Mammary epithelial cell (primary cell): ENCODE measurements at places on chromosomes 2 and 18. TPM values are rescaled to one million over a fixed set of nuclear protein-coding genes. Genes with fewer than 3 reads are reported as not detected.

GRCh38 chr2:43031471-43032212 lies 194.8 kb downstream of the ZFP36L2 start:
- no peak for DNase-seq

DNA sequence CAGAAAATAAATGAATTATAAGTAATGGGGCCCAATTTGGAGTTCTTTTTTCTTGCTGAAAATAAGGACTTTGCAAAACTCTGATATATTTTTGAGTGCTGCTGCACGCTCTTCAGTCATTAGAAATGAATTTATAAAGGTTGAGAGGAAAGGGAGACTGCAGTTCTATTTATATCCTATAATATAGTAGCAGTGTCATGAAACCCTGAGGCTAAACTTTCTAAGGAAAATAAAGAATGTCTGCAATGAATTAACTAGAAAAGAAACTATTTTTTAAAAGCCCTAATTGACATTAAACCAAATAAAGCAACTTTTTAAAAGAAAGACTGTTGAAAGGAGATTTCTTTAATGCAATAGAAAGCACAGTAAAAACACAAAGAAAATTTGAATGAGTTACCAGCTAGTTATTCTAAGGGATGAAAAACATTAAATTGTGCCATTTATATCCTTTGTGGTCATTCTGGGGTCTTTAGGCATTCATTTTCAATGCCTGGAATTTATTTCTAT lies 1072.8 kb upstream of the TMEFF2 start:
- DNase-seq, result no peak

GRCh38 chr2:100882645-100883613 lies 63.0 kb downstream of the NPAS2 start:
- DNase-seq, result peak; percentile 91

Gene CIDEA
- 0.24 and 0.94 TPM in 2 replicates for total RNA-seq

DNA sequence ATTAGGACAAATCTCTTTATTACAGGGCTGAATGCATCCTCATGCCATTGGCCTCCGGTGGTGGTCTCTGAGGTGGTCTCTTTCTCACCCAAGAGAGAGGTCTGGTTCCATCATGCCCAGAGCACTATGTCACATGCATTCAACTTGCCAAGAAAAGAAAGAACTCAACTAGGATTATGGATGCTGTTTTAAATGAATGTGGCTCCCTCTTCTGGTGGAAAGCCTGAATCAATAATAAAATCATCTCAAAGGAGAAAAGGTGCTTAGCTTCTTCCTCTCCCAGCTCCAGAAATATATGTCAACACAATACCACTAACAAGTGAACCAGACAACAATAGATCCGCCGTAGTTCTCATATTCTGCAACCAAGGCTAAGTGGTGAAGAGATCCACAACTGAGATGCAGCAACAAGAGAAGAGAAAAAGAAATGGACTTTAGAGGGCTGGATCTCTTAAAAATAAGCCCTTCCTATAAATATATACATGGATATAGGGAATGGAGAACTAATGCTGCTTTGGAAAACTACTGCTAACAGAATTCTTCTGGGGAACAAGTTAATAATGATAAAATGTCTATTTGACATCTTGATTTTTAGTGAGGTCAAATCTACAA lies 396.8 kb downstream of the NCKAP5 start:
- DNase-seq, result peak; percentile 53

Gene CCDC93
- 23.5 TPM for total RNA-seq

Gene GPAT2
- 2.7 TPM for total RNA-seq

DNA sequence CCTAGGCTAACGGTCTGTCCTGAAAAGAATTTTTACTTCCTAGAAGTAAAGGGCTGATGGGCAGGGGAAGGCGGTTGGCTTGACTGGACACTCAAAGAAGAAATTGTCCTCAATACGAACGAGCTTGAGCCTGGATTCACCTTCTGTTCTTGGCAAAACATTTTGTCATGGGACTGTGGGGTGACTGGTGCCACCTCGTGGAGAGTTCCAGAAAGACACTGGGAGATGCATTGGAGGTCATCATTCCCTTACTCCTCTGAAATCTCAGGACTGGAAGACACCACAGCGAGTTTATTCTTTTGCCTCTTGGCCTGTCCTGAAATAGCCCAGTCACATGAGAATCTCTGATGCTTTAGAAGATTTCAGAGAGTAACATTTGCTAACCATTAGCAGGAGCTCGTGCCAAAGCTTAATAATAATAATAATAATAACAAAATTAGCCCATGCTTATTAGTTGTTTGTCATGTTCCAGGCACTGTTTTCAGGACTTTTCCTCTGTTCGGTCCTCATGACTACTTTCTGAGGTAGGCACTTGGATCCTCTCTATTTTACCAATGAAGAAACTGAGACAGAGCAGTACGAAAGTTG lies 44.5 kb downstream of the TMEM182 start:
- DNase-seq, result peak; percentile 58

DNA sequence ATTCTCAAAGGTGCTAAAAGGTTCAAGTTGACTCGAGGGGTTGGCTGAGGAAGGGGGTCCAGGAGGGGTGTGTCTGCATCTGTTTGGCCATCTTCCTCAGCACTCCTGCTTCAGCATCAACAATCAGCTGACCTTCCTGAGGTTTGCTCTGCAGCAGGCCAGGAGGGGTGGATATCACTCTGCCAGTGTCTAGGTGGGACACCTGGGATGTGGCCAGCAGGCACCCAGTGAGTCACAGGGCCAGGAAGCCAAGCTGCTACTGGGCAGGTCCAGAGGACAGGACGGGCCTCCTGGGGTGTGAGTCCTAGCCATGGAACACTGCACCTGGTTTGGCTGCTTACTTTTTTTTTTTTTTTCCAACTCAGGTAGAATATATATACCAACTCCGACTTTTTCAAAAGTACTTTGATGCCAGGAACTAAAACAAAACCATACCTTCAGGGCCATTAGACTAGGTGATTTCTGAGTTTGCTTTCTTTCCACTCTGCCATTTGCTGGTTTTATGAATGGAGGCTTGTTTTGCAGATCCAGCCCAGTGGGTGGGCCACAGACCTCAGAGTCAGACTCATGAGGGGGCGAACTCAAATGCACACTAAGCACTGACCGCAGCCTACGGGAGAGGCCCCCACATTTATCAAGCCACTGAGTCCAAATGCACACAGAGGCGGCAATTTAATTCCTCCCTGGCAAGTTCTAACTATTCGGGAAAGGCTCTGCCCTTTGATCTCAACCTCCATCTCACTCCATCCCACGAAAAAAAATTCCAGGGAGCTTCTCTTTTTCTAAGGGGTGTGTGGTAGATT lies 76.0 kb downstream of the UXS1 start:
- DNase-seq, result peak; percentile 47

Gene SOX11
- not detected for total RNA-seq

- DNase-seq, result no peak
Observed at GRCh38 chr18:36717422-36718110, 111.2 kb downstream of the TPGS2 start.

GRCh38 chr18:70165936-70166335 lies 39.6 kb downstream of the RTTN start:
- no peak for DNase-seq

DNA sequence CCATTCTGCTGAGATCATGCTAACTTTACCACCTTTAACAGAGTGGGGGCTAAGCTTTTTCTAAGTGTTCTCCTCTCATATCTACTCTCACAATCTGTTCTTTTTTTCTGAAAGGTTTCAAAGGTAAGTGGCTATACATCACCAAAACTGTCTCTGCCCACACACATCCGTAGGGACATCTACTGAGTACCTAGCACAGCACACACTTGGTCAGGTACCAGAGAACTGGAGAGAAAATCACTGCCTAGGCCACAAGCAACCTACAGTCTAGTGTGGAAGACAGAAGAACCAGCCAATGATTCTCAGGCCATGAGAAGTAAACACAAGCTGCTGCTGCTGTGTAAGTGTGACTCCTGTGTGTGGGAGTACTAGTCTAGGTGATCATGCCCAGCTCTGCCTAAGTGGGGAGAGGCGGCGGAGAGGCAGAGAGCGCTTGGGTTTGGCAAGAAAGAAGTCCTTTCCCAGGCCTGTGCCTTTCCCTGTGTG lies 176.1 kb upstream of the ZFP36L2 start:
- DNase-seq, result no peak

DNA sequence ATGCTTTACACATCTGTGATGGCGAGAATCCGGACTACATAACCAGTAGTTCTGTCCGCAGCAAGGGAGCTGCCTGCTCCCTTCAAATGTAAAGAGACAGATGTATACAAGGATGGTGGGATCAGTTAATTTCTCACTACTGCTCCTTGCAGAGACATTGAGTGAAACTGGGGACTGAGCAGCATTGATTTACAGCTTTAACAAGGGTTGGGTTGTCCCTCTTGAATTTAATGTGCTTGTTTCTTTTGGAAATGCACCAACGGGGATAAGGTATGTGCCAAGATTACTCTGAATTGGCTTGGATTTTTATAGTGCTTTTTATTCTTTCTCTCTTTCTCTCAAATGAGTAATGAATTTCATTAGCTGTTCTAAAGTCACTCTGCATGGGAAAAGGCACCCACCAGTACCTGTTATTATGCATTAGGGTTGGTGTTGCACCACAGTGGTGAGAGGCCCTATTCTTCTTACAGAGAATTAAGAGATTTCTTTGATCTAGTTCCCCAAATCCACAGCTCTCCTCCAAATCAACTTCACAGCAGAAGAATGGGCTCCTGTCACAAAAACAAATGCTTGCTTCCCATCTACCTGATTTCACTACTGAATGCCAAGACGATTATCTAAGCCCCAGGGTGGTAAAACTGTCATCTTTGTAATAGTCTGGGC lies 107.6 kb downstream of the DOCK10 start:
- DNase-seq, result no peak
